Activated CD4-positive, alpha-beta memory T cell treated with anti-CD3 and anti-CD28 coated beads for 36 hours (primary cell): ENCODE measurements at places on chromosomes 12 and 14. TPM values are rescaled to one million over a fixed set of nuclear protein-coding genes. Genes with fewer than 3 reads are reported as not detected.

GRCh38 chr12:92085736-92086040 lies 60.0 kb downstream of the BTG1 start:
- no peak overlapping the region for H3K27ac ChIP-seq
- H3K4me3 ChIP-seq, result no peak overlapping the region
- H3K36me3 ChIP-seq, result peaks cover 3% of the 10 kb centered on the region
- no peaks in the 10 kb centered on the region for H3K27me3 ChIP-seq

DNA sequence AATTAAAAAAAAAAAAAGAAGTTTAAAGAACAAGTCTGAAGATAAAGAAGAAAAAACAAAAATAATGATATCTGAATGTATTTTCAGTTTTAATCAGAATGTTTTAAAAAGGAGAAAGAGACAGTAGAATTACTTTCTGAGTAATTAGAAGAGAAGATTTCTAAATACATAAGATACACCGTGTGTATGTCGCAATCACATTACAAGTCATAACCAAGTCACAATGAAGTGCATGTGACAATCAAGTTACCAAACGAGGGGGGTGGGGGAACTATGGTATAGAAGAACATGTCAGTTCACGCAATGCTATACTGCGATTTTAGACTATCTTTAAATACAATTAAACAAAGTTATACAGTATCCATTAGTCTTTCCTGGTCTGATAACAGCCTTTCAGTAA lies 1464.1 kb upstream of the FLRT2 start:
- no peak overlapping the region for H3K27ac ChIP-seq
- DNase-seq, result no peak
- no peaks in the 10 kb centered on the region for H3K4me1 ChIP-seq
- no peaks in the 10 kb centered on the region for H3K36me3 ChIP-seq
- H3K27me3 ChIP-seq, result no peaks in the 10 kb centered on the region

- H3K27me3 ChIP-seq, result no peaks in the 10 kb centered on the region
- H3K27ac ChIP-seq, result peak overlapping the region; percentile 61
- H3K4me3 ChIP-seq, result no peak overlapping the region
- peaks cover 16% of the 10 kb centered on the region for H3K36me3 ChIP-seq
- DNase-seq, result no peak
Measured at GRCh38 chr14:70995671-70996070, 88.4 kb downstream of the PCNX1 start.

DNA sequence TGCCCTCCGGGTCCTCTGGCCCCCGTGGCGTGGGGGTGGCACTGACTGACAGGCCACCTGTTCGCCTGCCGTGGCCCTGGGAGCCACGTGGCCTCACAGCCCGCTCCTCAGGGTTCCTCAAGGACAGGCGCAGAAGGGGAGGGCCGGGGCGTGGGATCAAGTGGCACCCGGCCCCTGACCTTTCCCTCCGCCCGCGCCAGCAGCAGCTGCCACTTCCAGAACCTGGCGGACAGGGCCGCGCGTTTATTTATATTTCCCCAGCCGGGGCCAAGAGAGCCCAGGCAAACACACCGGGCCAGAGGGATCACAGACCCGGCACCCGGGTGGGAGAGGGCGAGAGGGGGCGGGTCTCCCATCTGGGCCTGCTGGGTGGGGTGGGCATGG lies 92.6 kb downstream of the RFLNA start:
- no peak for DNase-seq
- no peak overlapping the region for H3K4me3 ChIP-seq
- no peaks in the 10 kb centered on the region for H3K27me3 ChIP-seq
- no peak overlapping the region for H3K27ac ChIP-seq
- peaks cover 3% of the 10 kb centered on the region for H3K36me3 ChIP-seq
- peaks cover 35% of the 10 kb centered on the region for H3K4me1 ChIP-seq

Gene EMP1
- total RNA-seq, result 54.4 TPM
